GM12864 (cell line): ENCODE measurements at places on chromosomes 5 and 9.

DNA sequence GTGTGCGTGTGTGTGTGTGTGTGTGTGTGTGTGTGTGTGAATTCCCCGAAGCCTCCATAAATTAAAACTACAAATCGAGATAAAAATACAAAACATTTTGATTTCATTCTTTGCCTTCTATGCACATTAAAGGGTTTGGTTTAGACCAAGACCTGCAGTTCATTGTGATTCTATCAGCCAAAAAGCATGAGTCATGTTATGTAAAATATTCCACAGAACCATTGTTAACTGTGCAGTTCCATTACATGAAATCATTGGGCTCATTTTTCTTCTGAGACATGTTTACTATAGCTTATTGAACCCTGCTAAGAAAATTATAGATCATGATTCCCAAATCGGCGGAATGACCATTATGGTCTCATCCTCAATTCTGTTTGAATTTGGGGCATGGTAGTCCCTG is 11.7 kb downstream of the CAVIN4 start:
- DNase-seq: no peak

DNA sequence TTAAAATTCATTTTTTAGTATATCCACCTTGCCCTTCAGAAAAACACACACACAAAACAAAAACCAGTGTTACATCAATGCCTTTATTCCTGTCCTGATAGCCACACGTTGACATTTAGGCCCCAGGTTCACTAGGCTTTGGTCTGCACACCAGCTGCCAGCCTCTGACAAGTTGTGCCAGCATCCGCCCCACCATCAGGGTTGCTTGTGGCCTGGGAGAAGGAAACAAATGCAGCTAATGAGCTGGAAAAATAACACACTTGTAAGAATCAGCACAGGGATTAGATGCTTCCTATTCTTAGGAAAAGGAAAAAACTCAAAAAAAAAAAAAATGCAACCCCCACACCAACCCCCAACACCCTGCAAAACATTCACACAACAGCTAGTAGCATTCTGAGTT is 404.0 kb upstream of the GRIA1 start:
- no peak for DNase-seq

GRCh38 chr9:136077491-136077890 is 17.6 kb downstream of the NACC2 start:
- no peak for DNase-seq

DNA sequence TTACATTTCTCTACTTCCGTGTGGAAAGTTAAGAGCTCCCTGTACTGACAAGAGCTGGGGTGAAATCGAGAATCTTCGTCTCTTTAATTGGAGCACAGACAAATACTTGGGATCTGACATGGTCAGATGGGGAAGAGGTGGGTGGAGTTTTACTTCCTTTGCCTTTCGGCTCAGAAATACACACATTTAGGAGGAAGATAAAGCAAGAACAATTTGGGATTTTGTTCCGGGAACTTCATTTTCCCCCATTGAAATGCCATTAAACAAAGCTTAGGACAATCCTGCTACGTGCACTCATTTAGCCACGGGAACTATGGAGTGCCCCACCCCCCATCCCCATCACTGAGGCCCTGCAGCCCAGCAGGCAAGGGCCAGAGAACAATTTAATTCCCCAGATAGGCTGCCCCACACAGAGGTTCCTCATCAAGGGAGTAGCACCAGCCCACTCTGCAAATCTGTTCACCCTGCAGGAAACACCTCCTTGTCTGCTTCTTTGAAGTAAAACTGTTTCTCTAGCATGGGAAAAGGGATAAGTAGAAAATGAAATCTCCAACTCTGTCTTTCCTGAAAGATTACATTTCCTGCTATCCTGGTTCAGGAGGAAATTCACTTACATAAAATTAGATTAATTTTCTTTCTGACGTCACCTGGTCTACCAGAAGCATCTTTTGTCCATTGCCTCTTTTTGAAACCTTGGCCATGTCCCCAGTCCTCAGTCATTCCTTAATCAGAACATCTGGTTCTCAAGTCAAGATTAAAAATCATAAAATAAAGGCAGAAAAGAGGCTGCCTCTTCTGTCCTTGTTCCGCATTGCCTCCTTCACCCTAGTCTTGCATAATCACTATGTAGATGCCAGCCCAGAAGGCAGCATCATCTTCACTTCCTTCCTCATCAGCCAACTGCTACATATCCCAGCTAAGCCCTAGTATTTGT is 206.4 kb downstream of the ENC1 start:
- no peak for DNase-seq

GRCh38 chr5:43569236-43569746 is 12.4 kb upstream of the PAIP1 start:
- DNase-seq: no peak

DNA sequence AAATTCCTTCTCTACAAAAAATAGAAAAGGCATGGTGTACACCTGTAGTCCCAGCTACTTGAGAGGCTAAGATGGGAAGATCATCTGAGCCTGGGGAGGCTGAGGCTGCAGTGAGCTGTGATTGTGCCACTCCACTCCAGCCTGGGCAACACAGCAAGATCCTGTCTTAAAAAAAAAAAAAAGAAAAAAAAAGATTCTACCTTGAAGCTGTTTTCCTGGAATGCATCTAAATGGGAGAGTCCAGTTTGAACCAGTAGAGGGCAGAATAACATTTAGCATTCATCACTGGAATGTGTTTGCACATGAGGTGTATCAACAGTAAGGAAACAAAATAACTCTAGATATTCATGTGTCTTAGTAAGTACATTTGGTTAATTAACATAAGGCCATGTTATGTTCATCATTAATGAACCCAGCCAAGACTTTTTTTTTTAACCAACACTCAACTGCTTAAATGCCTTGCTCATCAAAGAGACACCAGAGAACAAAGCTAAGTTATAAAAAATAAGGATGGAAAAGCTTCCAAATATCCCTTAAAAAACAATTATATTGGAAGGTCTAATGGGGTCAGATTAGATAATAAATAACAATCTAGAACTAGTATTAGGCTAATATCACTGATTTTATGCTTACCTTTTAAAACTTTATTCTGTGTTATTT is 16.1 kb downstream of the IFNE start:
- DNase-seq: peak; percentile 18

DNA sequence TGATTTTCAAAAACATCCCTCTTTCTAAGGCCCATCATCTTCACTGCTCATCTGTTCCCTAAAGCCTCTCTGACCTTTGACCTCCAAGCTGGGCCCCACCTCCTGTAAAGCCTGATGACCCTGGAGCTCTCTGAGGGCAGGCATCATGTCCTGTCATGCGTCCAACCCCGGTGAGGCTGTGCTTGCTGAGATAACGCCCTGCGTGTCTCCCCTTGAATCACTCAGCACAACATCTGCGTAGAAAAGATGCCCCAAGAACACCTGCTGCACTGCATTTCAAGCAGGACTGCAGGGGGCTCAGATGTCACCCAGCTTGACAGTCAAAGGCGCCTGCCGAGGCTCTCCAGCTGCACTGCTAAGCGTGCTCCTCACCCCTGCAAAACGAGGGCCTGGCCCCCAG is 78.0 kb downstream of the OTULIN start:
- DNase-seq: no peak

- DNase-seq: no peak
These were observed 4.6 kb upstream of the SMIM32 start for GRCh38 chr5:136197462-136198142.

GRCh38 chr9:2181792-2182191 is 166.6 kb downstream of the SMARCA2 start:
- DNase-seq: no peak

GRCh38 chr9:134475011-134475790 is 148.9 kb downstream of the RXRA start:
- no peak for DNase-seq

DNA sequence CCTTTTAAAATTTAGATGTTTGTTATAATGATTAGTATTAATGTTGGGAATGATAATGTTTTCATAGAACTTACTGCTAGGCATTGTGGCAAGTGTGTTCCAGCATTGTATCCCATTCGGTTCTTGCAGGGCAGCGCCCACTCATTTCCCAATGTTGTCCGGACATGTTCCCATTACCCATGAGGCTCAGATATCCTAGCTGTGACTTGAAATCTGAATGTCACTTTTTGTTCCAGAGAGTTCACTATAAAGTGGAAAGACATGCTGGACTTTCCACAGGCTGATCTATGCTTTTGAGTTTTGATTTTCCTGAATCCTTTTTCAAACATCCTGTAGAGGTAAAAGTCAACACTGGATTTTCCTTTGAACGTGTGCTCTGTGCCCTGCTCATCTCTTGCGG is 329.1 kb downstream of the MARCHF11 start:
- DNase-seq: no peak

DNA sequence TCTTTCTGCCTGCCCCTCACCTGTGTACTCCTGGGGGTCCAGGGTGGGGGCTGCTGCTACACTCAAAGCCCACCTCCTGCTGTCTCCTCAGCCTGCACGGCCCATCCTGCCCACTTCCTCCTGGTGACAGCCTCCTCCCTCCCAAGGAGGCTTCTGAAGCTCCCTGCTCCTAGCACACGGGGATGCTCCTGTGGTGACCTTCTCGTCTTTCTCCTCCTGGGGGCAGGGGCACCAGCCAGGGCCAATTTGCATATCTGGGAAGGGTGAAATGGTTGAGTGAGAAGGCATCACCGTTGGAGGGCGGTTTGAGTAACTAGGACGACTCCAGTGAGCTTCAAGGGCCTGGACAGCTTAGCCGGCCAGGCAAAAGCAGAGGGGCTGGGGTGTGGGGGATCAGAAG is 51.9 kb upstream of the COL5A1 start:
- DNase-seq: no peak

GRCh38 chr9:99634186-99634585 is 187.5 kb upstream of the NR4A3 start:
- no peak for DNase-seq

- no peak for DNase-seq
These were observed 88.7 kb upstream of the LRRTM2 start for GRCh38 chr5:138963763-138964371.

GRCh38 chr5:14035859-14036503 is 91.5 kb upstream of the DNAH5 start:
- no peak for DNase-seq

GRCh38 chr9:133181561-133181960 is 17.8 kb upstream of the GBGT1 start:
- DNase-seq: no peak

DNA sequence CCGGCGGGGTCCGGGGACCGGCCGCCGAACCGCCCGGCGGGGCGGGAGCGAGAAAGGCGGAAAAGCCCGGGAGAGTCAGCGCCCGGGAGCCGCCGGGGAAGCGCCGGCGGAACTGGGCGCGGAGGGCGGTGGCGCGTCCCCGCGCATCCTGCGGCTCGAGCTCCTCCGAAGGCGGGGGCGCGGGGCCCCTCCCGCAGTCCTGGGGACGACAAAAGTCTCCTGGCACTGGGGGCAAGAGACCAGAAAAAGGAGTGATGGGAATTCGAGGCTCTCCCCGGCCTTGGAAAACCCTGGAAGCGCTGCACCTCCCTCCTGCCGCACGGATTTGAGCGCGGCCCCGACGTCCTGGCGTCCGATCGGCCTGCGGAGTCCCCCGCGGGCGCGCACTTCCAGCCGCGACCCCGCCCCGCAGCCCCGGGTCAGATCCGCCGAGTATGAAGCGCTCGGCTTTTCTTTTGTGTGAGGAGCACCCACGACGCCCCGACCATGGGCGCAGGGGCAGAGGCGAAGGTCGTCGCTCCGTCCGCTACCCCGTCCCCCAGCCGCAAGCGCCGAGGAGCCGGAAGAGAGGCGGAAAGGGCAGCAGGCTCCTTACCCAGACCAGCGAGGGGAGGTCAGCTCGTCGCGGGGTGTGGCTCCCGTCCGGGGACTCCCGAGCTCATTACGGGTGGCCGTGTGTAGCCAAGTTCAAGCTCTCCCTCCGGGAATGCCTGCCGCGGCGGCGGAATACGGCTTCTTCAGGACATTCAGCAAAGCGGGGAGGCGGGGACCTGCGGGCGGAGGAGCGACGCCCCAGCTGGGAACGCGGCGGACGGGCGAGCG is at the start of gene EPB41L4A:
TSS of gene EPB41L4A (minus strand) at position 114 of the 822 bp plus-strand sequence. CDS start 238 bp downstream, outside the sequence.
- no peak for DNase-seq

GRCh38 chr5:33072726-33073125 is 361.6 kb downstream of the NPR3 start:
- DNase-seq: no peak

- no peak for DNase-seq
These were observed 80.8 kb downstream of the MAPKAP1 start for GRCh38 chr9:125626187-125626586.

DNA sequence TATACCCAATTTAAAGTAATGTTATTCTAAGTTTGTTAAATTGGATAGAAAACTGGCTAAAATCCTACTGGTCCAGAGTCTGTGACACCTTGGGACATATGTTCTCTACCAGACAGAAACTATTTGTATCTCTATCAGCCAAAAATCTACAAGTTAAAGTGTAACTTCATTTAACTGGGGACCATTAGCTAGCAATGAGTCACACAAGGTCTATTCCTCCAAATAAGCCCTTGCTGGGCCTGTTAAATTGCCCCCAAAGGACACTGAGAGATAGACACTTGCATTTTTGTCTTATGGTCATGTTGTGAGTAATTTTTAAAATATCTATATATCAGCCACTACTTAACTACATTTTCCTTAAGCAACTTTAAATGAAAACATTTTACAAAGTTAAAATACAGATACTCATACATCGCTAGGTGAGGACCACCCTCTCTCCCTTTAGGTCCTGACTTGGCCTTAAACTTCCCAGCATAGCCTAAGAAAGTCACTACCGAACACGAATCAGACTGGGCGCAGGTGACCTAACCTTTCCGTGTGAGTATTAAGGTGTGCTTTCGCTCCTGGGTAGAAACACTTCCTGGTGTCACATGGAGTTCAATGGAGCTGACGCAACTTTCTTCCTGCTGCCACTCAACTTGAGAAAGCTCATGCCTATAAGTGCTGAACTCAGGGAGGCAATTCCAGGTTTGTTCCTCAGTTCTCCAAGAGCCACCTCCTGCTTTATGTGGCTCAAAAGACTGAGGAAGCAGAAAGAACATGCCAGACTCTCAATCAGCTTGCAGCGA is 249.1 kb downstream of the DIRAS2 start:
- DNase-seq: no peak

GRCh38 chr5:135739383-135739981 is 95.0 kb upstream of the SLC25A48 start:
- no peak for DNase-seq

- DNase-seq: no peak
These were observed 307.9 kb downstream of the KCTD16 start for GRCh38 chr5:144478565-144478964.

GRCh38 chr5:149839761-149840160 is 104.8 kb downstream of the PDE6A start:
- DNase-seq: no peak

DNA sequence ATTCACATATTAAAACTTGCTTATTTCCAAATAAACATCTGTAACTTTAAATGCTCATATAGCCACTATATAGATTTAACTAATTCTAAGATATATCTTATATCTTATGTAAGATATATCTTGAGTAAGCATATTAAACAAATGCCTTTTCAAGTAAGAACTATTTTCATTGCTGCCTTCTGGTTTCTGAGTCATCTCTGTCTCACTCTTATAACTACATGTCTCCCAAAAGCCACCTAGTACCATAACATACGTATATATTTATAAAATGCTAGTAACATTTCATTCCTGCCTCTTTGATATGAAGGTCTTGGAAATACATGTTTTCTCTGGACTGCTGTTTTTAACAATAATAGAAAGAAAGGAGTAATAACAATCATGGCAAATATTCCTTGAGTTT is 429.5 kb downstream of the DTWD2 start:
- DNase-seq: no peak

- no peak for DNase-seq
These were observed 131.0 kb upstream of the DMAC1 start for GRCh38 chr9:7930613-7931012.

GRCh38 chr9:126464694-126465441 is 138.2 kb downstream of the MVB12B start:
- no peak for DNase-seq
